ENCODE measurements at places on chromosomes 2 and 18.
A peak's percentile ranks its signal among the peaks of the same experiment; 100 is the strongest.

DNA sequence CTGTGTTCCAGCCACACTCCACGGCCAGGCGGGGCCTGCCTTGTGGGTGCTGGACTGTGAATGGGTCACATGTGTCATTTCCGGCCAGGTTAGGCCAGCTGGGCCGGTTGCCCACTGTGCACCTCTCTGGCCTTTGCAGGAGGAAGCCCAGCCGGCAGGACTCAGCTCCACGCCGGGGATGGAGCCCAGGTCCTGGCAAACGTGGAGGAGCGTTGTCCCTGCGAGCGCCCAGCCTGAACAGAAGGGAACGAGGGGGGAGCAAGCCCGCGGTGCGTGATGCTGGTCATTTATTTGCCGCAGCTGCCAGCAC, 152.9 kb downstream of the PXDN start:
- DNase-seq: no peak

DNA sequence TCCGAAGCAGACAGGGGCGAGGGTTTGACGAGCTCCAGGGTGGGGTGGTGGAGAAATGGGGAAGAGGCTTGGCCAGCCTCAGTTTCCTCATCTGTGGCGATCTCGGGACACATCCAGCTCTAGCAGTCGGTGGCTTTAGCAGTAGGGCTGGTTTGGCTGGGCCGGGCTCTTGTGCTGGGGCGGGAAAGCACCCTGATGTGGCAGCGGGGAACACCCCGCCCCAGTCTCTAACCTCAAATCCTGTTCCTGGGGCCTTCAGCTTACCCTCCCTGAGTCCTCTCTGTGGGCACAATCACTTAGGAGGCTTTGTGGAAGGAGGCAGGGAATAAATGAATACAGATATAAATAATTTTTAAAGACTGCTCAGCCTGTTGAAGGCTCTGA, 26.5 kb upstream of the MCFD2 start:
- peak; percentile 23 for DNase-seq

GRCh38 chr2:223724861-223725260, 112.5 kb downstream of the AP1S3 start:
- no peak for DNase-seq

DNA sequence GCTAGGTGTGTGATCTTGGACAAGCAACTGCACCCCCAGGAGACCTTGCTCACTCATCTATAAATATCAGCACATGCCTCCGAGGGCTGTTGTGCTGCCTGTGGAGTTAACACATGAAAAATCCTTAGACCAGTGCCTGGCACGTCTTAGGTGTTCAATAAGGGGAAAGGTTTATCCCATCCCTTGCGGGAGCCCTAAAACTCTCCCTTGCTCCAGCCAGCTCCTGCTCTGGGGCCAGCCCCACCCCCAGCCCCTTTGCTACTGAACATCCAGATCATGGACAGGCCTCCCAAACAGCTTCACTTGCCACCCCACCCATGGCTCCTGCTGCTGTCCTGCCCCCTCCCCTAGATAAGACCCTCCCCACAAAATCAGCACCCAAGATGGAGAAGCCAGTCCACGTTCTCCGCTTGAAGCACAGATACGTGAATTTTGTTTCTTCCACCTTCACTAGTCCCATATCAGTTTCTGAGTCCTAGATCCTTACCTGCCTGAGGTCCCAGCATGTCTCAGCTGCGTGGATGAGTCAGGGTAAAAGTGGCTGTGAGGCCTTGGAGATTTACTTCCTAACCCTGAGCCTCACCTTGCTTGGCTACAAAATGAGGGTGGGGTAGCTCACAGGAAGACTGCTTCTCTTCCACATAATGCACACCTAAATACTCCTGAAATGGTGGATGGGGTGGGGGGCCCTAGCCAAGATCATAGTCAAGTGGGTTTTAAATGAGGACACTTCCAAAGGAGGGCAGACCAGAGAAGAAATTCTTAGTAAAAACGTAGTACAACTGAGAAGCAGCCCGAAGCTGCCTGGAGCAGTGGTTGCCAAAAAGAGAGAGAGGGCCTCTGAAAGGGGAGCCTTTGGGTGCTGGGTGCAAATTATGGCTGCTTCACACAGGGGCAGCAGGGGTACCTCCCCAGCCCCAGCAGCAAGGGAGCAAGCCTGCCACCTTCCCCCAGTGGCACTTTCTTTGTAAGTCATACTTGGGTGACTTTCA, 40.4 kb downstream of the C1QL2 start:
- DNase-seq: no peak

GRCh38 chr18:77108001-77108692, 24.4 kb downstream of the MBP start:
- DNase-seq: peak; percentile 49

- no peak for DNase-seq
Observed at GRCh38 chr2:228767196-228767595, 503.9 kb downstream of the PID1 start.

DNA sequence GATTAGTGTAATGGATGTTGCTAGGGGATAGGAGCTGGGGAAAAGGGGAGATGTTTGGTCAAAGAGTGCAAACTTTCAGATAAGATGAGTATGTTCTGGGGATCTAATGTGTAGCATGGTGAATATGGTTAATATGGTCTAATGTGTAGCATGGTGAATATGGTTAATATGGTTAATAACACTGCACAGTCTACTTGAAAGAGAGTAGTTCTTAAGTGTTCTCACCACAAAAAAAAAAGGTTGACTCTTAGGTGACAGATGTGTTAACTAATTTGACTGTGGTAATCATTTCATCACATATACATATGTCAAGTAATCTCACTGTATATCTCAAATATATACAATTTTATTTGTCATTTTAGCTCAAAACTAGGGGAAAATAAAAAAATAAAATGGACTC, 121.3 kb upstream of the CD226 start:
- DNase-seq: no peak

- no peak for DNase-seq
Observed at GRCh38 chr2:186058614-186059013, 320.0 kb downstream of the FSIP2 start.

DNA sequence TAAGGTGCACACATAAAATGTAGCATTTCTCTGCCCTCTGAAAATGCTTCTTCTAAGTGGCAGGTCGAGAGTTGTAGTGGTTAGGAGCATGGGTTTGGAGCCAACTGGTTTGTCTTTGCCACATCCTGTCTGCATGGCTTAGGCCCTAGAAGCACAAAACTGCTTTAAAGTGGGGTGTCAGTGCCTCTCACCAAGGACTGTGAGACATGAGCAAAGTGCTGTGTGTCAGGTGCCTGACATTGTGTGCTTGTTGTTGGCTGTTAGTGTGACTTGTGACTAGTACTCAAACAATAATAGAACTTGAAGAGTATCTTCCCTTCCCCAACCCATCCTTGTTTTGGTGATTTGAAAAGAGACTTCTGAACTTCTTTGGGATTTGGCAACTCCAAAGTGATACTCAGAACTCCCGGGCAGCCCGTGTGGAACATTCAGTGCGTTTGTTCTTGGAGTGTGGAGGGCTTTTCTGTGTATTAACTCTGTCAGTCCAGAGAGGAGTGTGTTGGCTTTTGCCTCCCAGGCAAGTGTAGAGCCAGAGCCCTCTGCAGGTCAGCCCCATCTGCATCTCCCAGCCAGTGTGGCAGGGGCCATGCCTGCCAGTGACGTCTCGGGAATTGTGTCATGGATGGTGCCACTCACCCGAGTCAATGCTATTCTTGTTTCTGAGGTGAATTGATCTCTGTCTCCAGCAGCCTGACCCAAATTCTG, 5.0 kb downstream of the MGAT5 start:
- no peak for DNase-seq

DNA sequence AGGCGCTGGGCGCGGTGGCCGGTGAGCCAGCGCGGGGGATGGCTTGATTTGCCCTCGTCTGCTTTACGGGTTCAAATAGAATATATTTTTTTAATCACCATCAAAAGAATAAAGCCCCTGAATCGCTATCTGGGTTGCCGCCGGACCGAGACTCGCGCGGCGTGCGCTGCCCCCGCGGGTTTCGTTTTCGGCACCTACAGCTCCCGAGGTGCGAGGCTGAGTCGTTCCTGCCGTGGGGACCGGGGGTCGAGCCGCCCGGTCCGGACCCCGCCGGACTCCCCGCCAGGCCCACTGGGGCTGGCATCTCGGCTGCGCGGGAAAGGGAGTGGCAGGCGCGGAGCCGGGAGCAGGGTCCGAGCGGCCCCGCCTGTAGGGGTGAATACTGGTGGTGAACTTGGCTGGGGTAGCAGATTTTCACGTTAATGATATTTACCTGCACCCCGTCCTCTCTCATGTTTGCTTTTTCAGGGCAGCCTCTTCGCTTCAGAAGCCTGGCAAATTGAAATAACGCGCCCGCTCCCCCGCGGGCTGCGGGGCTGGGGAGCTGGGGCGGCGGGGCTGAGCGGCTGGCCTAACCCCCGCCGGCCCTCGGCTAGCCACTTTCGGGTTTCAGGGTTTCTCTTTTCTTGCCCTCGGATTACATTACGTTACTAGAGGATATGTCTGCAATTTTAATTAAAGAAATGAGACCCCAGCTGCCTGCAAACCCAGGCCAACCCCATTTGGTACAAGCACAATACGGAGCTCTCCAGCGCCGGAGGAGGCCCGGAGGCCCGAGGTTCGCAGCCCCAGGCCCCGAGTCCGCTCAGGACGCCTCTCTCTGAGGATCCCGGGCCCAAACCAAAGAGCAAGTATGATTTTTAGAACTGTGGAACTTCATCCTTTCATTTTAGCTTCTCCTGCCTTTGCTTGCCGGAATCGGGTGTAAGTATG, 1.7 kb upstream of the CELF4 start:
- DNase-seq: no peak

GRCh38 chr2:55526174-55526573, 6.7 kb downstream of the CFAP36 start:
- DNase-seq: no peak

- DNase-seq: no peak
Observed at GRCh38 chr18:41482501-41482900, 472.5 kb upstream of the PIK3C3 start.

GRCh38 chr2:2045141-2045540, 285.9 kb downstream of the MYT1L start:
- DNase-seq: no peak

GRCh38 chr18:63374540-63374939, 7.5 kb upstream of the KDSR start:
- no peak for DNase-seq

- no peak for DNase-seq
Observed at GRCh38 chr2:55883357-55883756, 40.2 kb downstream of the EFEMP1 start.

DNA sequence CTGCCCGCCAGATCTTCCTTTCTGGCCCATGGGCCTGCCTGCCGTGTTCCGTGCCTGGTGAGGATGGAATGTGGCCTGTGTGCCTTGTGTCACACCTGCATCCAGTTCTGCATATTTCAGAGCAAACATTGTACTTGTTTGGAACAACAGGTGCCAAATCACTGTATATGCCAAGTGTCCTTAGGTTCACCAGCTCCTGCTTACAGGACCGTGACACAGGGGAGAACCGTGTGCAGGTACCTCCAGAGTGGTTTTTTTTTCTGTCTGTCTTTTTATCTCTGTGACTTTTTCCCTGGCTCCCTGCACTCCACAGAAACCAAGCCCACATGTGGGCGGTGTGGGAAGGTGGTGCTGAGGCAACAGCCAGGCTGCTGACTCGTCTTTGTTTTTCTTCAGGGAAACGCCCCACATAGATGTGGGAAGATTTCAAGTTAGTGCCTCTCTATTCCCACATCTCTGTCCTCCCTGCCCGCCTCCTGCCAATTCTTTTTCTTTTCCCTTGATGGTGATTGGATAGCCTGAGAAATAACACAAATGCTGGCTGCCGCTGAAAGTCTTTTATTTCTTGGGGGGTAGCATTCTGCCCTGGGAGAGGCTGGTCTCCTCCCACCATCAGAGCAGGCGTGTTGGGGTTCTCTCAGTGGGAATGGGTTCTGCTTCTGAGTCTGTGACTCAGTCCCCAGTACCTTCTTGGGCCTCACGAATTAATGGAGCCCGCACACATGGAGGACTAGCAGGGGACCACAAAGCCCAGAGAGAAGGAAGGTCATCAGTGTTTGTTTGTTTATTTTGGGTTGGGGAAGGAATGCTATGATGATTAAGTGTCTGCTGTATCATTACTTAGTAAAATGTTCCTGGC, 21.4 kb downstream of the GRHL1 start:
- DNase-seq: no peak

DNA sequence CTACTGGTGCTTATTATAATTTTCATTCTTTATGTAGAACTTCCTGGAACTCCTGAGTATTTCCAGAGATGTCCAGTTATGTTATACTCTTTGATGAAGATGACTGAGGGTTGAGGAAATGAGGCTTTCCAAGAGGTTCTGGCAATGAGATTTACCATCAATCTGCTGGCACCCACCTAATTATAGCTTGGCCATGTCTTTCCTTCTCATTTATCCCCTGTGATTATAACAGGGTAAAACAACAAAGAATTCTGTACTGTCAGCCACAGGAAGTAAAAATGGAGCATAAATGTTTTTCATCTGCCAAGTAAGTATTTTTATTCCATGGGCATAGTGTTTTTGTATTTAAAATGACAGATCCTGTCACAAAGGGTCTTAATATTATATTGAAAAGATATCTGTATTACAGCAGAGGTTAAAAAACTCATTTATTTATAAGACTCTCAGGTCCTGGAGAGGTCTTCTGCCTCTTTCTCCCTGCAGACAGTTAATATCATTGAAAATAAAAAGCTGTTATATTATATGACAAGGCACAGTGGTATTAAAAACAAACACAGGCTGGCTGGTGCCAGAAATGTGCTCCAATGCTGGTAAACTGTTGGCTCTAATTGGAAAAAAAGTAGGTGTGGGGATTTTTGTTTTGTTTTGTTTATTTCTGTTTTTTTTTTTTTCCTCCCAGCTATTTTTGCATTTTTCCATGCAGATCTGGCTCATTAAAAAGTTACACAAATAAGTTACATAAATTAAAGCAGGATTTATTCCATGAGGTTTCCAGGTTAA, 1764.1 kb upstream of the CELF4 start:
- DNase-seq: no peak

GRCh38 chr18:34773961-34774766, 64.1 kb downstream of the DTNA start:
- no peak for DNase-seq

DNA sequence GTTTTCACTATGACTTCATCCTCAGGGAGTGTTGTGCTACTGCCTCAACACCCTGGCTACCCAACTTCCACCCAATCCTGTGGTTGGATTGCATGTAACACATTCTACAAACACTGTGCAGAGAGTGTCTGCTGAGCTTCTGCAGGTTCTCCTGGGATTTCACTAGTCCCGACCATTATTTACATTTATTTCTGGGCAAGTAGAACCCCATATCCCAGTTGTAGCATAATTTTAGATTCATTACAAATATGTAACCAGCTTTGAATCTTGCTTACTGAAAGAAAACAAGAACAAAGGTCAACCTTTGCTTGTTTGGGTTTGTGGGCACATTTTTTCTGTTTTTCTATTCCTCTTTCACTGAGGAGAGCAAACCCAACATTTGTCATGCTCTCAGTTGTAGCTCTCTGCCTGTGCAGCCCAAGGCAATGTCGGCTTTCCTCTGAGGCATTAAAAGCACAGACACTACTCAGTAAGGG, 2036.1 kb upstream of the LRRTM1 start:
- DNase-seq: no peak

- peak; percentile 15 for DNase-seq
Observed at GRCh38 chr2:208363485-208363884, 43.1 kb upstream of the PTH2R start.

- DNase-seq: peak; percentile 9
Observed at GRCh38 chr2:221444106-221444505, 128.0 kb downstream of the EPHA4 start.

Data from HTR-8/SVneo (cell line).